ENCODE measurements at places on chromosomes 16 and 17.

GRCh38 chr16:66515596-66516508 lies 34.1 kb downstream of the TK2 start:
- peak; percentile 64 for DNase-seq

- no peak for DNase-seq
Measured at GRCh38 chr17:17645961-17646360, 35.3 kb upstream of the RAI1 start.

GRCh38 chr17:66290101-66290722 lies 12.2 kb upstream of the PRKCA start:
- DNase-seq = no peak

DNA sequence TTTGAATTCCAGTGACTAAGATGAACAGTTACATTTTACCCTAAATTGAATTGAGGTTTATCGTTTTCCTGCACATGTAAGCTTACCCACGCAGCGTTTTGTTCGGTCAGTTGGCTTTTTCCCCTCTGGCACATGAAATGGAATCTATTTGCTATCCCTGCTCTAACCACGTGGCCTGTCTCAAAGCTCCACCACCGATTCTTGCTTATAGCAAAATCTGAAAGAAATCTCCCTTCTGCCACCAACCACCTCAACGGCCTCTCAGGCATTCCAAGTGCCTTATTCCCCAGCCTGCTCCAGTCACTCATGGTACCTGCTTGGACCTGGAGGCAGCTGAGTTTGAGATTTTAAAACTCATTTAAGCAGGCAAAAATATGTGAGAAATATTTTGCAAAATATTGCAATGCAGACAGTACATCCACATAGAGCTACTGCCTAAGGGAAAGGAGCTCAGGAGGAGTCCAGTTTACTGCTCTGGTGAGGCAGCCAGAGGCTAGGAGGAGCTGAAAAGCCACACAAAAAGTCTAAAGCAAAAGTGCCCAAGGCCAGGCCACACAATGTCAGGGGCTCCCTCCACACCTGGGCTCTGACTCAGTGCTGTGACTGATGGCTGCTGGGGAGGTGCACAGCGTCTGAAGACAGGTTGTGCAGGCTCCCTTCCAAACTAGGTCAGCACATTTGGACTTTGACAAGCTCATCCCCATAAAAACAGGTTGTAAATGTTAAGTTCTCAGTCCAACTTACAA lies 26.4 kb downstream of the ARHGAP17 start:
- DNase-seq = no peak

- no peak for DNase-seq
Measured at GRCh38 chr16:3458278-3458851, 14.9 kb downstream of the NAA60 start.

DNA sequence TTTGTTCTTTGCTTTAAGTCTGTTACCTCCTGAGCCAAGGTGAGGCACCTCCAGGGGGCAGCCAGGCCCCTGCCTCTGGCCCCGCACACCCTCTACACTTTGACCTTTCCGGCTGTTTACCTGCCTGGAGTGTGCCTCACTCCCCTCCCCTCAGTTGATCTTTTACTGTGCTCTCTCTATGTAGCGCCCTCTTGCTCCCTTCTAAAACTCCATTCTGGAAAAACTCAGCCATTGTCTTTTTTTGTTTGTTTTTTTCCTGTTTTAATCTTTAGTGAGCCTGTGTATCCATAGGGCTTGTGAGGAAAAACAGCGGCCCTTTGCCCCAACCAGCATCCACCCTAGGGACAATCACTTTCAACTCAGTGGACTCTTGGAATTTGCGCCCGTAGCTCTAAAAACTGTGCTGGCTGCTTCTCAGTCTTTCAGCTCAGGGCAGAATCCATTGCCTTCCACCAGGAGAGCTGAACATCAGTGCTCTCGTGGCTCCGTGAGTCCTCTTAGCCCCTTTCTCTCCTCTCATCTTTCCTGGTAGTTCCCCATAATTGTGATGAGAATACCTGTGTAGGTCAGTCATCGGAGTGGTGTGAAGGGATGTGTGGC lies 4.3 kb downstream of the AMDHD2 start:
- DNase-seq = no peak

DNA sequence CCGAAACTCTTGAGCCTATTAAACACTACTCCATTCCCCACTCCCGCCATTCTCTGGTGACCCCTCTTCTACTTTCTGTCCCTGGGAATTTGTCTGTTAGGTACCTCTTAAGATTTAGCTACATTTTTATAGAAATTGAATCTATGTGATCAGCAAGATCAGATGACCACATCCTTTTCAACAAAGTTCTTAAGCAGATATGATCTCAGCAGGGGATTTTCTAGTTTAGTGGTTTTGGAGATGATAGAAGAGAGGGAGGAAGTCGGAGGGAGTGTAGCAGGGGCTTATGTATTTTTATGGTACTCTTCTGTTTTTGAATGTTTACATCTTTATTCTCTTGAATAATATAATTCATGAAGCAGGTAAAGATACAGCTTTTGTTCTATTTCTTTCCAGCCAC lies 40.8 kb downstream of the RPA1 start:
- DNase-seq = no peak

DNA sequence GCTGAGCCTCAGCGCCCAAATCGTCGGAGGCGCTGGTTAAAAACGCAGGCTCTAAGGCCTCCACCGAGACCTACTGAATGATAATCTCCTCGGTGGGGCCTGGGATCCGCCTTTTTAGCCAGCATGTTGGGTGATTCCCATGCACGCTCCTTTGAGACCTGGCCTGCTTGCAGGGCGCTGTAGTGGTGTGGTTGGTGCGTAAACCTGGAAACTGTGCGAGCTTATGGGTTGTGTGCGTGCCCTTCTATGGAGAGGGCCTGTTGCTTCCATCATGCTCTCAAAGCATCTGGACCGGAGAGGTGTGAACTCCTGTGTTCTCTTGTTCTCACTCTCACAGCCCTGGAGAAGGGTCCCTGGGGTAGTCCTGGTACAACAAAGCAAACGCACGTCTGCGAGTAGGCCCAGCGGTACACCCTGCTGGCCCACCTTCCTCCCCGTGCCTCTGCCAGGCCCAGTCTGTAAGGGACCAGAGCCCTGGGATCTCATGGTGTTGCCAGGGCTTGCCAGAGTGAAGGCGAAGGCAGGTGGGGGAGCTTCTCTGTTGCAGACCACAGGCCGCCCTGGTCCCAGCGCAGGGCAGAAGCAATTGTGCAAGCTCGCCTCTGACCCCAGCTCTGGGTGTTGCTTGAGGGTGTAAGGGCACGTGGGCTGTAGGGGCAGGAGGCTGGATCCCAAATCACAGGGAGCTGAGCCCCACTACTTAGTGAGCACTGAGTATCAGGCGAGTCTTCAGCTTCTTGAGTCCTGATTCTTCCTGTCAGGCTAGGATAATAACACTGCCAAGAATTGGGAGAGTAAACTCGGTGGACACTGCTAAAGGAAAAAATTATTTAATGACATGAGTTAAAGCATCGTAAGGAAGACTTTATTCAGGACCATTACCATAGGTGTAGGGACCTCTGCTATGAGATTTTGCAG lies 879 bp upstream of the LRRC75A start:
- DNase-seq = no peak

- no peak for DNase-seq
Measured at GRCh38 chr16:17224350-17224749, 246.4 kb downstream of the XYLT1 start.

GRCh38 chr17:70581459-70581858 lies 412.1 kb downstream of the KCNJ2 start:
- no peak for DNase-seq

DNA sequence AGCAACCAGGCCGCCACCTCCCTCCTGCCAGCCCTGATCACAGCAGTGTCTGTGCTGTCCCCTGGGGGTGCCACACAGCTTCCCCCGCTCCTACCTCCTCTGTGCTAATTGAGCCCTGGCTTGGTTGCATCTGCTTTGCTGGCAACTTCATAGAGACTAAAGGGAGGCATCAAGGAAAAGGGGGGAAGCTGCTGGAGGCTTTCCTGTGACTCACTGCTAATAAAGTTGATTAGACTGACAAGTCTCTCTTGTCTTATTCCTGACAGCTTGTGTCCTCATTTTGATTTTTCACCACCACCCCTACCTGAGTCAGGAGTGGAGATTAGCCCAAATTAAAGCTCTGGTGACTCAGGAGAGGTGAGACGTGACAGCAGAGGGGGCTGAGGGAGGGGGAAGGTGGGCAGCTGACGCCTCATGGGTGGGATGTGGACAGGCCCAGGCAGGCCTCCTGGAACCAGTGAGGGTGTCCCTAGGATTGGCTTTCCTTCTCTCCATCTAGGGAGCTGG lies 310.0 kb downstream of the CBLN1 start:
- no peak for DNase-seq

GRCh38 chr17:43745541-43745940 lies 13.1 kb downstream of the SOST start:
- no peak for DNase-seq

DNA sequence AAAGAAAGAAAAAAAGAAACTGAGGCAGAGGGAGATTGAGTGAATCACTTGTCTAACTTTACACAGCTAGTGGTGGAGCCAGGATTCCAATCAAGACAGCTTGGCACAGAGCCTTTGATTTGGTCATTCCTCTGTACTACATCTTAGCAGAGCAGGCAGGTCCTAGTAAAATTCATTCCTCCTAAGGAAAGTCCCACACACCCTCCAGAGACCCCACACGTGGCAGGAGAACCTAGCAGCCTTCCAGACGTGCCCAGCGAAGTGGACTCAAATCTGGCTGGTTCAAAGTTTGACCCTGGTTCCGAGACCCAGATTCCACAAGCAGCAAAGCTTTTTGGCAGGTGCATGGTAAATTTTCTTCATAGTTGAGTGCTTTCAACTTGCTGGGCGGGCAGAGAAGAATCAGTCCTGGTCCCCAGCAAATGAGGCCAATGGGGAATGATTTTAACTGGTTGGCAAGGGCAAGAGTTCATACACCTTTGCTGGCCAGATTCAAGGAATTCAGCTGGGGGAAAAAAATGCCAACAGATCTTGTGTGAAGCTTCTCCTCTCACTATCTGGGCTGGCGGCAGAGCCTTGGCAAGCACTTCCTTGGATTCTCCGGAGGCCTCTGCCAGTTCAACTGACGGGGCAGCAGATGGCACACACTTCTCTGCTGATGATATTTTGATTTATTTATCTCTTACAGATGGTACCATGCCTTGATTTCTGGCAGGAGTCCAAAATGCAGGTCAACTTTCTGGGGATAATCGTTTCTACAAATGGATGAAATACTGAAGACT lies 82.4 kb downstream of the GSG1L start:
- no peak for DNase-seq

DNA sequence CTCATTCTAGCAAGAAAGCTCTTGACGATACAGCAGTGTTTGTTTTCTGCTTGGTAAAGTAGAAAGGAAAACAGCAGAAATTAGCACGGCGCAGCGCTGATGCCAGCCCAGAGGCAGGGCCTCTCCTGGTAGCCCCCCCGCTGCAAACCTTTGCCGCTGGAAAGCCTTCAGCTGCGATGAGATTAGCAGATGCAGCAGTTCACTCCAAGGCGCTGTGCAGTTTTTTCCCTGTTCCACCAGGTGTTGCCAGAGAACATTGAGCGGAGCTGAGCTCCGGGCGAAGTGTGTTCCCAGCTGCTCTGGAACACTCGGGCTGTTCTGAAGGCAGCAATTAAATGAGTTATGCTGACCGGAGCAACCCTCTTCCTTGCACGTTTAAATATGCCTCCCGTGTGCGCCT lies 72.5 kb downstream of the RBFOX1 start:
- DNase-seq = peak; percentile 79

DNA sequence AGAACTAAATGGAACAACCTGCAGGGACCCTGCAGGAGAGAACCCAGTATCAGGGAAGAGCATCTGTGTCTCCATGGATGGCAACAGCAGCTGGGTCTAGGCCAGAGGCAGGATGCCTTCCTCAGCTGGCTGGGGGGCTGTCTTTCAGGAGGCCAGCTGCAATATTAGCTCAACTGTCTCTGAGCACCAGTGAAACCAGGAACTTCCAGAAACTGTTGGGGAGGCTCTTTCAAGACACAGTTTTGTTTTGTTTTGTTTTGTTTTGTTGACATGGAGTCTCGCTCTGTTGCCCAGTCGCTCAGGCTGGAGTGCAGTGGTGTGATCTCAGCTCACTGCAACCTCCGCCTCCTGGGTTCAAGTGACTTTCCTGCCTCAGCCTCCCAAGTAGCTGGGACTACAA lies 7.6 kb downstream of the GPR142 start:
- no peak for DNase-seq

DNA sequence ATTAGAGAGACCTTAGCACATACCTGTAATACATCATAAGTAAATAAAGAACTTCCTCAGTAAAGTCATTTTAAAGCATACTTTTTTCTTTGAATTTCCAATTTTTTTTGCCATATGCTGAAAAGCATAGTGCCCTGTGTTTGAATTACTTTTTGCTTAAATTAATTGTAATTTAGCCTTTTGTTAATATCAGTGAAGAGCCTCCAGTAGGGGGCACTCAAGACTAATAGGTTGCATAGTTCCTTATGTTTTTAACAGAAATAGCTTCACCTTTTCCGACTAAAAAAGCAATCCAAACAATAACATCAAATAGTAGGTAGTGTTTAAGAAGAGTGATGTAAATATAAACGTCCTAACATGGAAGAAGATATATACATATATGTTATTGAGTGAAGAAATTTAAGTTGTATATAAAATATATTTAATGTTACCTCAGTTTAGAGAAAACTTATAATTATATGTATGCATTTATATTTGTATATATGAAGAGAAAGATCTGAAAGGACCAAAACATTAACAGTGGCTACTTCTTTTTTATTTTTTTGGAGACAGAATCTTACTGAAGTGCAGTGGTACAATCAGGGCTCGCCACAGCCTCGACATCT lies 18.6 kb downstream of the RAD51C start:
- no peak for DNase-seq

DNA sequence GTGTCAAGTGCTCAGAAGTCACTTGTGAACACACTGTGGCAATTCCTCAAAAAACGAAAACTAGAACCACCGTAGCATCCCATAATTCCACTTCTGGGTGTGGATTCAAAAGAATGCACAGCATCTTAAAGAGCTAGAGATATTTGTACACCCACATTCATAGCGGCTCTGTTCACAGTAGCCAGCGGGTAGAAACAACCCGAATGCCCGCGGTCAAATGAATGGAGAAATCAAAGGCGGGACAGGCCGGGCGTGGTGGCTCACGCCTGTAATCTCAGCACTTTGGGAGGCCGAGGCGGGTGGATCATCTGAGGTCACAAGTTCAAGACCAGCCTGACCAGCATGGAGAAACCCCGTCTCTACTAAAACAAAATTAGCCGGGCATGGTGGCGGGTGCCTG lies 337.5 kb downstream of the SEC14L1 start:
- DNase-seq = no peak

GRCh38 chr17:9331279-9332131 lies 244.1 kb downstream of the STX8 start:
- DNase-seq = no peak

- DNase-seq = no peak
Measured at GRCh38 chr16:27969574-27969973, 93.9 kb downstream of the GSG1L start.

Data from psoas muscle (tissue), 8 donors.